ENCODE measurements at places on chromosomes 4 and X. TPM values are rescaled to one million over a fixed set of nuclear protein-coding genes. Genes with fewer than 3 reads are reported as not detected.

The P2RY10 gene
- not detected for total RNA-seq

The PABPC1L2B gene
- 1.8 TPM for total RNA-seq

The ZNF732 gene
- 13.4 TPM for total RNA-seq

The DRD5 gene
- not detected for total RNA-seq

The MSX1 gene
- total RNA-seq = not detected

The GLOD5 gene
- total RNA-seq = not detected

The SYN1 gene
- total RNA-seq = 11.7 TPM

The SMPX gene
- total RNA-seq = not detected

The PCDH19 gene
- total RNA-seq = 0.83 TPM

Measured in H9 (cell line).